Astrocyte of the cerebellum (primary cell): ENCODE measurements at places on chromosomes 2 and 18.

- DNase-seq = no peak
Observed at GRCh38 chr2:172096626-172097547, 5.8 kb downstream of the DLX2 start.

GRCh38 chr2:33275689-33276444 lies 200.6 kb upstream of the RASGRP3 start:
- DNase-seq = peak; percentile 85

DNA sequence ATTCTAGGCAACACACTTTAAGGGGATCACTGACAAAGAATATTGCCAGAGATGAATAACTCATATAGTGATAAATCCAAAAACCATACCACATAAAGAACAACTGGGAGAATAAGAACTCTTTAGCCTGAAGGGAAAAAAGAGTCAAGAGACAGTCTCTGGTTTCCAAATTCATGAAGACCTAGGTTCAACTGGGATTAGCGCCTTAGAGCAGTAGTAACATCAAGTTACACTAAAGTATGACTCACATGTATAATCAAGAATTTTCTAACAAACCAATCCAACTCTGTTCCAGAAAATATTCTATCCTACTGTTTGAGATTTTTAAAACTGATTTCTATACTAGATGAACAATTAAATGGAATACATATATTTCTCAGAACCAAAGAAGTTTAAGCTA lies 93.8 kb downstream of the USP34 start:
- no peak for DNase-seq

DNA sequence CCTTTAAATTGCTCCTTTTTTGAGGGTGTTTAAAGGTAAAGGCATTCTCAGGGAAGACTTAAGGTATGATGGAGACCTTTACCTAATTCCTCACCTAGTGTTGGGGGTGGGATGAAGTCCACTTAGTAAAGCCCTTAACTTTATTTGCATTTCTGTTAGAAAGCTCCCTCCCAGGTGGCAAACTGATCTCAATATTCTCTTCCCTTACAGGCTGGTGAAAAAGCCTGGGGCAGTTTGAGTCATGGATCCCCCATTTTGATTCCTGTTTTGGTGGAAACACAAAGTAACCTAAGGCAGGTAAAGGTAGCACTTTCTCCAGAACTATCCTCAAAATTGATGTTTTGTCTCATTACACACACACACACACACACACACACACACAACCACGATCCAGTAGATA lies 33.8 kb upstream of the HNRNPA3 start:
- no peak for DNase-seq

DNA sequence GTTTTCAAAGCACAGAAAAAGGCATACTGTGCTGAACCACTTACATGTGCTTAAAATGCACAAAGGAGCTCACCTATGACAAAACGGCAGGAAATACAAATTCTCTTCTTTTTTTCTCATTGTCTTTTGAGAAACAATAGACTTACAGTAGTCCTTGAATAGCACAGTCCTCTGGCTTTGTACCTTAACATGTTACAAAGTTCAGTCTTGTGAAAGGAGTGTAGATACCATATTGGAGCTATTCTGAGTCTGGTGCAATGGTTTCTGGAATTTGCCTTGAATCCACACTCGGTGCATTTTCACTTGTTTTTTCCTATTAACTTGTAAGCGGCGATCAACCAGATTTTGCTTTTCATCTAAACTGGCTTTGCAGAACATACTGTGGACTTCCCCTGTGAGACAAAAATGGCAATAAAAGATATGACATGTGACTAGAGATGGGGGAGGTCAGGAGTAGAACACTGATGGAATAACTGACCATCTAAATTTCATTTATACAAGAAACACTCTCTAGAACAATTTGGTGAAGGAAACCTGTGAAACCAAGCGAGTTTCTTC lies 109.7 kb downstream of the METTL8 start:
- DNase-seq = no peak

DNA sequence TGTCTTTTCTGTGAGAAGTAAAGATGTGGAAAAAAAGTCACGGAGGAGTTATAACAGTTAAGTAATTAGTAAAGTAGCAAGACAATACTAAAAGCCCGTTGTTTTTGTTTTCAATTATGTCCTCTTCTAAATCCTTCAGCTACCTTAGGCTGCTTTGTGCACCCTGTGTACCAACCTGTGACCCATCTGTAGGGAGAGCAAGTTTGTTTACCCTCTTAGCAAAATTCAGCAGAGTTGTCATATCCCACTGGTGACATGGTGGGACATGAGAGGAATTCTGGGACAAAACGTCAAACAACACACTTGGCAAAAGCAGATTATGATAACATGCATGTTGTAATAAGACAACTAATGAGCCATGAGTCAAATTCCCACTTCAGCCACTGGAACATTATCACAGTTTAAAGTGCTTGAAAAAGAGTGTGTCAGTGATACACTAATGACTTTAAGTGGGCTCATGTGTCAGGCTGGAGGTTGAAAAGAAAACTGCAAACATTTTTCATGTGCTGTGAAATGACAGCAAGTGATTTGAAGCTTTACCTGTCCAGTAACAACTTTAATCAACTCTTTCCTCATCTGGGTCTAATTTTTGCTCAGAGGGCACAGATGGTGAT lies 392.8 kb upstream of the ACVR2A start:
- DNase-seq = no peak

DNA sequence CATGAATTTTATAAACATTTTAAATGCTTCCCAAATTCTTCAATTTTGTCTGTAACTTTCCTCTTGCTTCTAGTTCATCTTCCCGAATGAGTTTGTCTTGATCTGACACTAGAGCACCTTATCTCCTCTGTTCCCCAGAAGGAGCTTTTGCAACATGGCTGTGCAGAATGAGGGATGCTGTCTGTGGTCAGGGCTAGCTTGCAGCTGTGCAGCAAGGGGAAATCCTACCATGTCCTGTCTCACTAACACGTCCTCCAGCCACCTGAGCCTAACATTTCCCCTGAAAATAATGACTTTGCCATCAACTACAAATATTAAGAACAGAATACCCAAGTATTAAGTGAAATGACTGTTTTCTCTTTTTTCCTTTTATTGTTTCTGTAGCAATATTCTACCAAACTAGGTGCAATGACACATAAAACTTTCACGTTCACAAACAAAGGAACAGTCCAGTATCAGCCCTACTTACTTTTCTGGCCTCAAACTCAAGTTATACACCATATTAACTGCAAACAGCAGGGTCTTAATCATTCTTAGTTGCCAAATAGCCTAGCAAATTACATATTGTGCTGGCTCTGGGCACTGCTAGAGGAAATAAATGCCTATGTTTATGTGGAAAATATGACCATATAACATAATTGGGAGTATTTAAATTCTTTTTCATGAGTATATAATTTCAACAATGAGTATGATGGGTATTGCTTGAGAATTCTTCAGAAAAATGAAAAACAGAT lies 423.3 kb downstream of the CMPK2 start:
- DNase-seq = no peak

DNA sequence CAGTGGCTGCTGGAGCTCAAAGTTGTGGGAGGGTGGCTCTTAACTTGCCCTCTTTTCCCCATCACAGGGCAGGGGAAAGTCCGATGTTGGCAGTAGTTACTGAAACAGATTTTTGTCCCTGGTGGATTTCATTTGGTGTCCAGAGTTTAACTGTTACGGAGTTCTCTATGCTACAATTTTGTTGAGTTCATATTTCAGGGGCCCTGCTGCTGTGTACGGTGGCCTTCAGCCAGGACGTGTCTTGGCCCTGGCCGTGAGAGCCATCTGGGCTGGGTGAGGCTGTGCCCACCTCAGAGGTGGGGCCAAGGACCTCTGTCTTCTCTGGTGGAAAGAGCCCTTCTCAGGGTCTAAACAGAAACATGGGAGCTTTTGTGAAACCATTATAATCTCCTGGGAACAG lies 67.4 kb downstream of the SH3YL1 start:
- no peak for DNase-seq

DNA sequence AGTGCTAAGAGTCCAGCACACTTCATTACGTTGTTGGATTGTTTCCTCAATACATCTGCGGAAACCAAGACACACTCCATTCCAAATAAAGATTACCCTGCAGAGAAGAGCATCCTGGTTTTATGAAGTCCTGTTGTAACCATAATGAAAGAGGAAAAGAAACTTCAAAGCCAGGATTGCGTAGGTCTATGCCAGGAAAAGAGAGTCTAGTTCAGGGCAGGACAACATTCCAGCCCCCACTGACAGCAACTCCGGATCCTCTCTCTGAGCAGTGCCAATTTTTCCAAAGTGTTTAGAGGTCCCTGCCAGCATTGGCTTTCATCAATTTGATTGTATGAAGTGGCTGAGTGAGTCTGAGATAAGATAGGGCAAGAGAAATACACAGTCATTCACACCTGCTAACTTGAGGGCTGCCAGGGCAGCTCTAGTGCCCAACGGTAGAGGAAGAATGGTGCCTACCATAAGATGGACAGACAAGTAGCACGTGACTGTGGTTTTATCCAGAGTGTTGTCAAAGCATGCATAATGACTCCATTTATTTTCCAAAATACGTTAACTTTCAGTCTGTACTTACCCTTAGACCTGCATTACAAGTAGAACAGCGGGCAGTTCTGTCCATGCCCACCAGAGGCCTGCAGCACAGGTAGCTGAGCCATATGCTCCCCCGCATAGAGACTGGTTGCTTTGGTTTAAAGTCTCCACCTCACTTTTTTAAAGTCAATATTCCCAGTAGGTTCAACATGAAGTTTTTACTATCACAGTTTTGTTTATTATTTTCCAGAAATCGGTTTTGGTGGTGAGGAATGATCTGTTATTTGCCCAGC lies 23.7 kb downstream of the PIEZO2 start:
- no peak for DNase-seq

DNA sequence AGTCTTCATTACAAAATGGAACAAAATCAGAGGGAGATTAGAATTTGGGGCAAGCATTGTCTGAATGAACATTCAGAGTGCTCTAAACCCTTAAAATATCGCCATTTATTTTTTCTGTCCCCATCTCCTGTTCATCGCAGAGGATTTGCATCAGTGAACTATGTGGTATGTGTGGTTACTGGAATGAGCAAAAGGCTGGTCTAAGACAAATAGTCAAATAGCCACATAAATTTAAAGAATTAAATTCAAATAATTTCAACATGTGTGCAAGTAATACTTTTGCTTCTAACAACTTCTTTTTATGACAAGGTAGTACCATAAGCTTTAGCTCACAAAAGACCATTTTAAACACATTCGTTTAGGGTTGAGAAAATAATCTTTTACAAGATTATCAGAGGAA lies 82.6 kb upstream of the ST8SIA3 start:
- DNase-seq = no peak

- DNase-seq = no peak
Observed at GRCh38 chr2:27010139-27010538, 22.6 kb upstream of the TMEM214 start.

GRCh38 chr2:61604433-61604832 lies 66.3 kb upstream of the XPO1 start:
- no peak for DNase-seq

- DNase-seq = no peak
Observed at GRCh38 chr2:235008584-235009044, 56.8 kb downstream of the SH3BP4 start.

DNA sequence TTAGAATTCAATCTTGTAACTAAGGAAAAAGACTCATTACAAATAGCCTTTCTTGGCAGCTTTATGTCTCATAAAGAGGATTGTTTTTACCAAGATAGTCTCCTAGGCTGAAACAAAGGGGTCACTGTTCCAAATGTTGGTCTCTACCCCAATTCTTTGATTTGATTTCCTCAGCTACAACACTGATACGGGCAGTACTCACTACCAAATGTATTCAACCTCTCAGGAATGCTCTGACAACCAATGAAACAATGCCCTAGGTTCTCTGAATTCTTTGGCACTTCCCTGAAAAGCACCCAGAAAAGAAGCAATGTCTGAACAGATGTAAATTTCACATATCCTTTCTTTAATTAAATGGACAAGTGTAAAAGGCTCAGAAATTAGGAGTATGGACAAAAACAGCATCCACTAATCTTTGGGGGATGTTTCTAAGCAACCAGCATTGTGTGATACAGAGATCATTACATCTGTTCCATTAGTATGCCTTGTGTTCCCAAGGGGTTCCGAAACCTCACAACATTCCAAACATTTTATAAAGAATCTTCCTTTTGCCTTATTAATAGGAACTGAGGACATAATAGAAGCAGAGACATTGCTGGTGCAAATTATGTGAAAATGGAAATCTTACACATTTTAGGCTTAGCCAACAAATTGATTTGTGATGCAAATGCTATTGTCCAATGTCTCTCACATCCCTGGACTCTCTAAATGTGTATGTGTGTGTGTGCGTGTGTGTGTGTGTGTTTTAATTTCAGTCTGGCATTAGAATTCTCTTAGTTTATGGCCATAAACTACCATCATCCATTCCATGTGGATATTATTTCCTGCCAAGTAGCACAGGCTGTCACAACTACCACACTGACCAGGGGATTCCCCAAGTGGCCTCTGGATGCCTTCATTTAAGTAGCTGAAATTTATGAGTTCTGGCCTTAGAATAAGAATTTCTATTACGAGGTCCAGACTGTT lies 276.0 kb downstream of the MTX2 start:
- DNase-seq = no peak

GRCh38 chr2:27741673-27742072 lies 29.8 kb upstream of the MRPL33 start:
- DNase-seq = no peak

DNA sequence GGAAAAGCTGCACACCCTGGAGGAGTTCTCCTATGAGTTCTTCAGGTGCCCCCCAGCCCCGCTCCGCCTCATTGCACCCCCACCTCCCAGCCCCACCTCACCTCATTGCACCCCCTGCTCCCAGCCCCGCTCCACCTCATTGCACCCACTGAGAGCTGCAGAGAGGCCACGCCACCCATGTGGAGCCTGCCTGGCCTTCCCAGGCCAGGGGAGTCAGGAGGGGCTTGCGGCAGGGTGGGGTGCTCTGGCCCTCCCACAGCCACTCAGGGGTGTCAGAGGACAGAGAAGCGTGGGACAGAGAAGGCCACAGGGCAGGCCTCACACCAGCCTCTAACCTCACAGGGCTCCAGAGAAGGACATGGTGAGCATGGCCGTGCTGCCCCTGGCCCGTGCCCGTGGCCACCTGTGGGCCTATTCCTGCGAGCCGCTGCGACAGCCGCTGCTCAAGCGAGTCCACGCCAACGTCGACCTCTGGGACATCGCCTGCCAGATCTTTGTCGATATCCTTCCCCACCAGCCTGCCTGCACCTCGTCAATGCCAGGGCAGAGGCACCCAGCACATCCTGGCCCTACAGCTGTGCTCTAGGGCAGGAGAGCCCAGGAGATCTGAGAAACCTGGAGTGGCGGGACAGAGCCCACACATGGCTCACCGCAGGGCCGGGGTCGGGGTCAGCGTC lies 15.0 kb upstream of the GPR17 start:
- no peak for DNase-seq

DNA sequence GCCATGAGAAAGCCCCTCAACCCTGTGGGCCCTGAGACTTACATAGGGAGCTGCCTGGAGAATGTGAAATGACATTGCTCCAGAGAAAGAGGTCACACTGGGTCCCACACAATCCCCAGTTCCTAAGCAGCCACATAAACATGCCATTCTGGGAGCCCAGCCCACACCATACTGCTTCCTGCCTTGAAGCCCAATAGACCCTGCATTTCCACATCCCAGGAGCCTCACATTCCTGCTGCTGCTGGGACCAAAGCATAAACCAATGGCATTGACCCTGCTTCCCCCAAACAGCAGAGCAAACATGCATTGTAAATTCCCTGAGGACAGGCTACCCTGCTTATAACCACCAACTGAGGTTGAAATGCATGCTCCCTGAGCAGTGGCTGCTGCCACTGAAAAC lies 1117.6 kb upstream of the SLC39A10 start:
- no peak for DNase-seq

GRCh38 chr2:239157771-239158170 lies 243.0 kb downstream of the HDAC4 start:
- no peak for DNase-seq
